Suprapubic skin (tissue), 4 donors: ENCODE measurements at places on chromosomes 12 and 14.

DNA sequence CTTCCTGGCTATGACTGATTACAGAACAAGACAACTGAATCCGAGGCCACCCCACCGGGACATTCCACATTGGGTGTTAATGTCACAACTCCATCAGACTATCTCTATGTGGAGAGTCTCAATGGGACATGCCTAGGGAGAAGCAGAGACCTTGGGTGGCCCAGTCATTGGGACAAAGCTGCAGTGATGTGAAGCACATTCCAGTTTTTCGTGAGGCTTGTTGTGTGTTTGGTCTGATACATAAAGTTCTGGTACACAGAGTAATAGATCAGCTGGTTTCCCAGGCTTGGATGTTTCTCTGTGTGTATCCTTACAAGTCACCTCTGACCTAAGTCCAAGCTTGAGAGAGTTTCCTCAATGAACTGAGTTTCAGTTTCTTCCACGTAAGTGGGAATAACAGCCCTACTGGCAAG lies 42.3 kb downstream of the CPM start:
- H3K36me3 ChIP-seq = no peaks in the 10 kb centered on the region
- H3K27ac ChIP-seq = no peak overlapping the region
- H3K4me1 ChIP-seq = no peaks in the 10 kb centered on the region
- H3K27me3 ChIP-seq = no peaks in the 10 kb centered on the region
- no peak for DNase-seq

DNA sequence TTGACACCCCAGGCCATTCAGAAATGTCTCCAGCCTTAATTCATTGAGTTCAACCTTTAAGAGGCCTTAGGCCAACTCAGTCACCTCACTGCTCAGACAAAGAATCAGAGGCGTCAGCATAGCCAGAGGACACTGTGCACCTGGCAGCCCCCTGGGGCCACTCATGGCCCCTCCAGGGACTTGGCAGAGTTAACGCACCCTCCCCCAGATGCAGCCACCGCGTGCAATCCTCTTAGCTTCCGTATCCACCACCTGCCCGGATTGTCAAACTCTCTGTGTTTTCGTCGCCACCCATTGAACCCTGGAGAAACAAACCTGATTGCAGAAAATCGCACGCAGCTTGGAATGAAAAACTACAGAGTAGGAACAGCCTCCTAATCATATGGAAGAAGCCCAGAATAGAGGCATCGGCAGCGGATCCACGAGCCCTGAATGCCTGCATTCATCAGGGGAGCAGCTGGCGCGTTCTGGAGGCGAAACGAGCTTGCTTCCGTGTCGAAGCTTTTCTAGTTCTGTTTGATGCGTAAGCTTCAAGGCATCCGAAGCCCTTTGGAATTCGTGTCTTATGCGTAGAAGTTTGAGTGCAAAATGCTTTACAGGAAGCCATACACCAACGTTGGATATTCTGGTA lies 22.4 kb downstream of the BRI3BP start:
- H3K4me1 ChIP-seq = no peaks in the 10 kb centered on the region
- H3K36me3 ChIP-seq = peaks cover 21% of the 10 kb centered on the region
- no peak overlapping the region for H3K4me3 ChIP-seq

DNA sequence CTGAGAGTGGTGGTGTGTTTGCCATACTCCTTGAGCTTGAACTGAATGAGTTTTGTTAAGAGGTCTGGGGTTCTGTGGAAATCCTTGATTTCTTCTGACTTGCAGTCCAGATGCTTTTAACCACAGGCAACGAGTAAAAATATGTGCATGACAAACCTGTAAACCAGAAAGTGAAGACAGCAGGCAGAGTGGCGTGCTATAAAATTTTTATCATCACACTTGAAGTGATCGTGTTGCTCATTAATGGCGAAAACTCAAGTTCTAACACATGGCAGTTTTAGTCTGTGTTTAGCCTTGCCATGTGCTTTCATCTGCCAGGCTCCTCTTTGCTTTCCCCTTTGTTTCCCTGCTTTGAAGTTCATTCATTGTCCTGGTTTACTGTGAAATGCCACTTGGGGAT lies 28.0 kb downstream of the TXNRD1 start:
- no peaks in the 10 kb centered on the region for H3K36me3 ChIP-seq
- no peaks in the 10 kb centered on the region for H3K27me3 ChIP-seq

GRCh38 chr12:76101739-76102385 lies 17.4 kb upstream of the NAP1L1 start:
- no peaks in the 10 kb centered on the region for H3K36me3 ChIP-seq
- H3K4me3 ChIP-seq = no peak overlapping the region

DNA sequence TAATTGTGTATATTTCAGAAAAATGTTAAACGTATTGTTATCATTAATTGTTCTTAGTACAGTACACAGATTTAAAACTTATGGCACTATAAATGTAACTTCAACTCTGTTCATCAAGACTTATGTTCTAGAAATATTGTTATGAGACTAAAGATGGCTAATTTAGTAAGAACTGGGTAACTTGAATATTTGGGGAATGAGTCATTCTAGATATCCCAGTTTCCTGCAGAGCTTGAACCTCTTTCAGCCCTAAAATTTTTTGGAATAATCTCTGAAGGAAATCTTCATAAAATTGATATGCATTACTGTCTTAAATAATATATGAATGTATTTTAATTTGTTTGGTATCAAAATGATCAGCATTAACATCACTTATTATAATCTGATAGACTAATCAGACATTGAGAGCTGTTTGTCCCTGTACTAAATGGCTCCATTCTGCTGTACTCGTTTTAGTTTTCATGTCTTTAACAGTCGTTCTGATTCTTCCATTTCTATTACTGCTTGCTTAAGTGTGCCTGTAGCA lies 87.1 kb downstream of the VEZT start:
- peaks cover 36% of the 10 kb centered on the region for H3K36me3 ChIP-seq
- H3K27ac ChIP-seq = no peak overlapping the region
- no peaks in the 10 kb centered on the region for H3K27me3 ChIP-seq

- H3K36me3 ChIP-seq = no peaks in the 10 kb centered on the region
- H3K4me3 ChIP-seq = no peak overlapping the region
- no peak overlapping the region for H3K27ac ChIP-seq
- DNase-seq = no peak
- H3K4me1 ChIP-seq = no peaks in the 10 kb centered on the region
These were observed 95.1 kb downstream of the TTC8 start for GRCh38 chr14:88919502-88919901.

- H3K27me3 ChIP-seq = no peaks in the 10 kb centered on the region
- H3K4me1 ChIP-seq = no peaks in the 10 kb centered on the region
- H3K36me3 ChIP-seq = no peaks in the 10 kb centered on the region
- DNase-seq = no peak
- H3K27ac ChIP-seq = no peak overlapping the region
These were observed 1423.6 kb downstream of the AACS start for GRCh38 chr12:126488806-126489205.

DNA sequence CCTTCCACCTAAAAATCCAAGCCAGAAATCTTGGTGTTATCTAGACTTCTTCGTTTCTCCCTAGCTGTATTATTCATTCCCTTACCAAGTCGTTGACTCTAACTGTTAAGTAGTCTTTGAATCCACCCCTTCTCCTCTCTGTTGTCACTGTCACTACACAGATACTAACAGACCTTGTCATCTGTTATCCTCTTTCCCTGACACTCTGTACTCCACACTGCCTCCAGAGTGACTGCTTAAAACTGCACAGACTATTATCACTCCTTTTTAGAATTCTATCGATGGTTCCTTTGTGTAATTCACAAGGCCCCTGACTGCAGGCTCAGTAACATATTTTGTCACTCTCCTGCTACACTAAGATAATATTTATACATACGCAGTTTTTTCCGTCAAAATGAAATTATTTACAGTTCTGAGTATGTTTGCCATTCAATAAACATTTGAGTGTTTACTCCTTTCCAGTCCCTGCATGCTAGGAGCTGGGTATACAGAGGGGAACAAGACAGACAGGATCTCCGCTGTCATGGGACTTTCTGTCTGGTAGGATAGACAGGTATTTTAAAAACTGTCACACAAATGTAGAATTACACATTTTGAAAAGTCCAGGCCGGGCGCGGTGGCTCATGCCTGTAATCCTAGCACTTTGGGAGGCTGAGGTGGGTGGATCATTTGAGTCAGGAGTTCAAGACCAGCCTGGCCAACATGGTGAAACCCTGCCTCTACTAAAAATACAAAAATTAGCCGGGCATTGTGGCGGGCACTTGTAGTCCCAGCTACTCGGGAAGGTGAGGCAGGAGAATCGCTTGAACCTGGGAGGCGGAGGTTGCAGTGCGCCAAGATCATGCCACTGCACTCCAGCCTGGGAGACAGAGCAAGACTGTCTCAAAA lies 3.8 kb downstream of the MARS1 start:
- H3K4me1 ChIP-seq = peaks cover 17% of the 10 kb centered on the region
- no peak overlapping the region for H3K4me3 ChIP-seq
- DNase-seq = no peak

DNA sequence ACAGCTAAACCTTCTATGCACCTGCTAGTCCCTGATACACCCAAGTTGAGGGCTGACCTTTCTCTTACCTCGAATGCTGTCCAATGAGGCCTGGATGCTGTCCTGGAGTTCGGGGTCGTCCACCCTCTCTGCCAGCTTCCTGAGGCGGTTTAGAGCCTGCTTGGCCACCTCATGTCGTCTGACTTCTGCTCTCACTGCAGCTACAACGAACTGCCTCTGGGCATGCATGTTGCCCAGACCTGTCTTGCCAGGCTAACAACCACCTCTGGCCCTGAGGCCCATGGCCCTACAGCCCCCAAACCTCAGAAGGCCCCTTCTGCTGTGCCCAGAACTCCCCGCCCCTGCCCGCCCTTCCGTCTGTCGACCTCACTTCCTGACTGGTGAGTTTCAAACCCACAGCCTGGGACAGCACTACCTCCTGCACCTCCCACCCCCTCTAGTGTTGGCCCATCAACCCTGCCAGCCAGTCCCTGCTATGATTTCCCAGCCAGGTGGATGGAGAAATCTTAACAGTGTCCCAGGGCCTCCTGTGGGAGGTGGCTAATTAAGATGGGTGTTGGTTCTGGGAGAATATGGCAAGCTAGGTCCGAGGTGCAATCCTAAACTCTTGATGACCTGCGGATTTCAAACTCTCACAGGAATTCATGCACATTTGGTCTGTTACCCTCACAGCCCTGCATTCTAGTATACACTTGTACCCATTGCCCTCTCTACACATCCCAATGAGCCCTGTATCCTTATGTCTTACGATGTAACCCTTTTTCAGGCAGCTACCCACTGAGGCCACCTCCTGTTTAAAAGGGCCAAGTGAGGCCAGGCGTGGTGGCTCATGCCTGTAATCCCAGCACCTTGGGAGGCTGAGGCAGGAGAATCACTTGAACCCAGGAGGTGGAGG lies 2.7 kb upstream of the TSPAN31 start:
- DNase-seq = peak; percentile 60
- H3K27ac ChIP-seq = no peak overlapping the region
- H3K27me3 ChIP-seq = peaks cover 36% of the 10 kb centered on the region
- peak overlapping the region; percentile 28 for H3K4me3 ChIP-seq
- peaks cover 45% of the 10 kb centered on the region for H3K4me1 ChIP-seq

- H3K27ac ChIP-seq = no peak overlapping the region
- H3K4me3 ChIP-seq = no peak overlapping the region
- no peak for DNase-seq
These were observed 5.9 kb downstream of the PSEN1 start for GRCh38 chr14:73142216-73142615.

- DNase-seq = peak; percentile 68
- H3K36me3 ChIP-seq = peaks cover 68% of the 10 kb centered on the region
- H3K4me3 ChIP-seq = no peak overlapping the region
- H3K4me1 ChIP-seq = peaks cover 49% of the 10 kb centered on the region
- no peak overlapping the region for H3K27ac ChIP-seq
These were observed 14.3 kb downstream of the XRCC3 start for GRCh38 chr14:103700753-103701490.

DNA sequence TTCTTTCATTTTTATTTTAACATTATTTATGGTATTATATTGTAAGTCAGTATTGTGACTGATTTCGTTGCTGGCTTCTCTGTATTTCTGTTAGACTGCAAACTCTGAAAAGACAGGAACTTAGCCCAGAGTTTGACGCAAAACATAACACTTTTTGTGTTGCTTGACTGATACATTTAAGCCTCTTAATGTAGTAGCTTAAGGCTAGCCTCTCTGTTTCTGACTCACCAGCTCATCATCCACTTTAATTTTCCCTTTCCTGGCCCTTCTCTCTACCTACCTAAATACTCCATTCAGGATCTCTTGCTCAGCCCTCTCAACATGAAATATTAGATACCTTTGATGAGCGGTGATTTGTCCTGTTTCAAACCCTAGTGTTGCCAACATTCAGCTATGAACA lies 420.6 kb downstream of the LRFN5 start:
- DNase-seq = no peak
- no peaks in the 10 kb centered on the region for H3K4me1 ChIP-seq
- no peak overlapping the region for H3K27ac ChIP-seq
- H3K36me3 ChIP-seq = no peaks in the 10 kb centered on the region

GRCh38 chr12:102407776-102408486 lies 72.4 kb downstream of the IGF1 start:
- no peak overlapping the region for H3K27ac ChIP-seq
- H3K27me3 ChIP-seq = no peaks in the 10 kb centered on the region
- H3K4me3 ChIP-seq = no peak overlapping the region

- H3K4me3 ChIP-seq = no peak overlapping the region
- no peak overlapping the region for H3K27ac ChIP-seq
- no peaks in the 10 kb centered on the region for H3K27me3 ChIP-seq
- no peak for DNase-seq
- H3K36me3 ChIP-seq = no peaks in the 10 kb centered on the region
- H3K4me1 ChIP-seq = no peaks in the 10 kb centered on the region
These were observed 195.1 kb downstream of the CHST11 start for GRCh38 chr12:104651811-104652210.

DNA sequence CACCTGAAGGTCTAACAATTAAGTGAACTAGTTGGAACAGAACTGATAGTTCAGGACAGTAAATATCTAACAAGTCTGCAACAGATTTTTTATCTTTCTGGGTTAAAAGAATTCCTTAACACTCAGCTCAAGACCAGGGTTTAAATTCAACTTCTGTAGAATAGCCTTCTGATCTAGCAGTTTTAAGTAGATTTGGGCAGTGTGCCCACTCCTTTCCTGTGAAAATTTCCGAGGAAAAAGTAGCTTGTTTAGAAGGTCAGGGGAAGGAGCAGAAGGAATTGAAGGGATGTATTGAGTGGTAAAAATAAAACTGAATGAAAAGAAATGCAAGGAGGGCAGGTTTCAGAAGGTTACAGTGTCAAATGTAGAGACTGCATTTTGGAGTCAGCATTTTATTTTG lies 45.8 kb downstream of the ATL1 start:
- no peak overlapping the region for H3K4me3 ChIP-seq
- no peaks in the 10 kb centered on the region for H3K27me3 ChIP-seq
- DNase-seq = no peak
- no peaks in the 10 kb centered on the region for H3K4me1 ChIP-seq
- H3K36me3 ChIP-seq = no peaks in the 10 kb centered on the region
- H3K27ac ChIP-seq = no peak overlapping the region

DNA sequence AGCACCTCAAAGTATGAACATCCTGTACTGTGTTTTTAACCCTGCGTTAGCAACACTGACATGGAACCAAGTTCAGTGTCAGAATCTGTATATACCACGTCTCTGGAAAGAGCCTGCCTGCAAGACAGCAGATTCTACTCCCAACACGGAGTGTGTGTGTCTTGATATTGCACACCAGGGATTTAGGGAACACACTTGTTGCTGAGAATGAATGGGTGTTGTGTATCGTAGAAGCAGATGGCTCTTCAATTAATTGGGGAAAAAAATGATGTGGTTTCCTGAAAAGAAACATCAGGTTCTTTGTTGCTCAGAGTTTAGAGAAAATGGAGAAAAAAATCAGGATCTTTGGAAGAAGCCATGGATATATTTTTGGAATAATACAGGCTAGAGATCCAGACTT lies 170.8 kb downstream of the EGLN3 start:
- peaks cover 2% of the 10 kb centered on the region for H3K4me1 ChIP-seq
- H3K4me3 ChIP-seq = no peak overlapping the region
- DNase-seq = no peak
- no peak overlapping the region for H3K27ac ChIP-seq
- H3K27me3 ChIP-seq = no peaks in the 10 kb centered on the region

GRCh38 chr12:92605621-92606170 lies 97.1 kb upstream of the PLEKHG7 start:
- H3K4me3 ChIP-seq = no peak overlapping the region
- peaks cover 5% of the 10 kb centered on the region for H3K4me1 ChIP-seq
- no peaks in the 10 kb centered on the region for H3K36me3 ChIP-seq
- H3K27me3 ChIP-seq = no peaks in the 10 kb centered on the region
